ENCODE measurements at places on chromosomes 6 and 20. TPM values are rescaled to one million over a fixed set of nuclear protein-coding genes. Genes with fewer than 3 reads are reported as not detected.

GRCh38 chr6:68760941-68761676 is 126.0 kb downstream of the ADGRB3 start:
- no peak for DNase-seq

GRCh38 chr6:67248077-67248476 is 1387.0 kb upstream of the ADGRB3 start:
- DNase-seq = no peak

The SLPI gene
- not detected for polyA plus RNA-seq

DNA sequence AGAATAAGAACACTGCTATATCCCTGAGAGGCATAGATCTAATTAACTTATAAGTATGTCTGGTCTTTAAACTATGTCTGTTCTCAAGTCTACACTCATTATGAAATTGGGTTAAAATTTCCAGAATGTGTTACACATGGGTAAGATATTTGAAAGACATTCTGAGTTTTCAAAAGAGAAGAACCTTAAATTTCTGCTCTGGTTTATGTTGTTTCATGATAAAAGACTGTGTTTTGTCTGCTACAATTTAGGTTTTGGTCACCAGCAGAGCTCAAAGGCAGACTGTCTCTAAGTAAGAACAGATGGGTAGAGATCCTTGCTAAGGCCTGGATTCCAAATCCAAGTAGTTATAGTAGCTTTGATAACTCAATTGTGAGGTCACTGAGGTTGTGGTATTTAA is 6.0 kb downstream of the STMND1 start:
- DNase-seq = no peak

DNA sequence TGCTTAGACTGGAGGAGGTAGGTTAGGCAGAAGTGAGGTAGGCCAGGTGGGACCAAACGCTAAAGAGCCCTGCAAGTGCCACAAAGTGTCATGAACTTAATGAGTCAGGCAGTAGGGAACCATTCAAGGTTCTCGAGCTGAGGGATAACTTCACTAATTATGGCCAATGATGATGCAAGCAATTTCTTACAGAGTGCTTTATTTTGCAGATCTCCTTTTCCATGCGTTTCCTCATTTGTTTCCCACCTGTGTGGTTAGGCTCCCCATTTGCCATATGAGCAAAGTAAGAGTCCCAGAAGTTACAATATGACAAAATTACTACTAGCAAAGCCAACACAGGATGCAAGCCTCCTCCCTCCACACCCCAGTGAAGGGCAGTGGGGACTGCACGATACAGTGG is 36.5 kb upstream of the PSMF1 start:
- no peak for DNase-seq

GRCh38 chr20:46955601-46956556 is 61.2 kb downstream of the EYA2 start:
- DNase-seq = no peak

DNA sequence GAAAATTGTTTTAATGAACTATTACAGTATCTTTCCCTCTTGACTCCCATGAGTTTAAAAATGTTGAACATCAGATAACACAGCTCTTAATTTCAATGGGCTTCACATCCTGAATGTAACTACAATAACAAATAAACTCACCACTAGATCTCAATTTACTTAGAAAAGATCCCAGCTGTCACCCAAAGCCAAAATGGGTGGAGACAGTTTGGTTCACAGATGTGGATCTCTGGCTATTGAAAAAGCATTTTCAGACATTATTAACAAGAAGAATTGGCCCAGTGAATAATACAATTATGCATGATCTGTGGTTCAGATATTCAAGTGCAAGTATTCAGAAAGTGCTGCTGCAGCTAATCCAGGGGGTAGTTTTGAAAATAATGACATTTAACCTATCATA is 184.7 kb upstream of the RALGAPA2 start:
- DNase-seq = no peak

The JAG1 gene
- 163 TPM for polyA plus RNA-seq

The BEND6 gene
- polyA plus RNA-seq = 6.0 TPM

Measured in right renal cortex interstitium (tissue), 3 donors.